Heart left ventricle (tissue), 16 donors: ENCODE measurements at places on chromosomes 6 and 20. TPM values are rescaled to one million over a fixed set of nuclear protein-coding genes. Genes with fewer than 3 reads are reported as not detected.

GRCh38 chr6:33437666-33438065 is 16.7 kb upstream of the ZBTB9 start:
- DNase-seq = no peak

- DNase-seq = no peak
These were observed 68.6 kb upstream of the FBXL4 start for GRCh38 chr6:99016355-99016754.

- DNase-seq = no peak
These were observed 3.4 kb upstream of the SLC35D3 start for GRCh38 chr6:136918706-136919105.

The OVOL2 gene
- total RNA-seq = not detected

The TREML2 gene
- 0.09 TPM for total RNA-seq

The RBBP8NL gene
- not detected for total RNA-seq
